ENCODE measurements at places on chromosomes 2 and 18. TPM values are rescaled to one million over a fixed set of nuclear protein-coding genes. Genes with fewer than 3 reads are reported as not detected.

- no peak for DNase-seq
Measured at GRCh38 chr18:40855661-40856060, 1099.4 kb upstream of the PIK3C3 start.

DNA sequence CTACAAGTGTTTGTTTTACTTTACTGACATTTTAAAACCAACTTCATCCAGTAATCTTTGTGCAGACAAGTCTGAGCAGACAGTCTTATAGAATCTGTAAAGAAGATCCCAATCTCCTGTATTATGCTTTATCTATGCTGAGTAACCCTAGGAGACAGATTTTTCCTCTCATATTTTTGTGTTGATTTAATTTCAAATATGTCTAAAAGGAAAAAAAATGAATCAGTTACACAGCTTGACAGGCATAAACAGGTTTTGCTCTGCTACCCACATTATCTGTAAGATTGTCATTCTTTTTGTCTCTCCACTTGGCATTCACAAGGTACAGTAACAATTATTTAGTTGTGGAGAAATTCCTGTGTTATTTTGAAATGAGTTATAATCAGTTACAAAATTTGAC lies 415.0 kb downstream of the NYAP2 start:
- no peak for DNase-seq

DNA sequence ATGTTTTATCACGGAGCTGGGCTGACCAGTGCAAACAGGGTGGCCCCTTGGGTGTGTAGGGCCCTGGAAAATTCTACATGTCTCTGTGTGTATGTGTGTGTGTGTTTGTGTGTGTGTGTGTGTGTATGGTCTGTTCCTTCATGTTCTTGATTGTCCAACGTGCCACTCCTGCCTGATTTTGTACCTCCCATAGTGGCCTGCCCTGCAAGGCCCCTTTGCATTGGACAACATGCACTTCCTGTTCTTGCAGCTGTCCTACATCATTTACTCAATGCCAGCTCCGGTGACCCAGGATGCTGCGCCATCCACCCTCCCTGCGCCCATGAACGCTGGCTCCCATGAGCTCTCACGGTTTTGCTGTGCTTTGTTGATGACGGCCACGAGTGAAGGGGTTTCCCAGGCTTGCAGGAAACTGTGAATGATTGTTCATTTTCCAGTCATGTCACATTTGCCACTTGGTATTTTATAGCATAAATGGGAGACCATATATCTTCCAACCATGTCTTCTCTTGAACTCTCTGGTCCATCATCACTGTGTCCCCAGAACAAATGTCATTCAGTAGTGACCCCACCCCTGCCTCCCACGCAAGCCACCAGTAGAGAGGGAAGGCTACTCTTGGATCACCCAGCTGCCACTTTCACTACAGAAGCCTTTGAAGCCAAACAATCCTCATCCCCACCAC lies 69.7 kb upstream of the NCK2 start:
- DNase-seq, result no peak

DNA sequence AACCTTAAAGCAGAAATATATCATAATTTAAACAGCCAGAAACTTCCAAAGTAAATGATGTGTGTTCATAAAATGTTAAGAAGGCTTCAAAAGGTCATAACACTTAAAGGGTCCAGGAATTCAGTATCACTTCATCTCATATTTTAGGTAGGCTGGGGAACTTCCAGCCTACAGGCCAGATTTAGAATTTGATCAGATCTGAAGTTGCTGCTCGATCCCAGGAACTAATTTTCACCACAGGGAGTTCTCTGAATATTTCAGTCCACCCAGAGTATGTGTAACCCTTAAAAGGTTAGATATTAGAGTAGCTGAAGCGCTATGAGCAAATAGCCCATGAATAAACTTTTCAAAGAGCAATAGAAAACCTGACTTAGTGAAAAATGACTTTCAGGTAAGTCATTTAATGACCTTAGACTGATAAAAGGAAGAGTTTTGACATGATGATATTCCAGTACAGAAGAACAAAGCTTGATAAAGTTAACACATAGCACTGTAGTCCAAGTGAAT lies 1.7 kb downstream of the WIPF1 start:
- DNase-seq, result no peak

Gene ZNF892
- 4.3 TPM for total RNA-seq

- no peak for DNase-seq
Measured at GRCh38 chr2:159456500-159457426, 159.6 kb downstream of the BAZ2B start.

Gene TDRD15
- total RNA-seq, result 0.06 TPM

DNA sequence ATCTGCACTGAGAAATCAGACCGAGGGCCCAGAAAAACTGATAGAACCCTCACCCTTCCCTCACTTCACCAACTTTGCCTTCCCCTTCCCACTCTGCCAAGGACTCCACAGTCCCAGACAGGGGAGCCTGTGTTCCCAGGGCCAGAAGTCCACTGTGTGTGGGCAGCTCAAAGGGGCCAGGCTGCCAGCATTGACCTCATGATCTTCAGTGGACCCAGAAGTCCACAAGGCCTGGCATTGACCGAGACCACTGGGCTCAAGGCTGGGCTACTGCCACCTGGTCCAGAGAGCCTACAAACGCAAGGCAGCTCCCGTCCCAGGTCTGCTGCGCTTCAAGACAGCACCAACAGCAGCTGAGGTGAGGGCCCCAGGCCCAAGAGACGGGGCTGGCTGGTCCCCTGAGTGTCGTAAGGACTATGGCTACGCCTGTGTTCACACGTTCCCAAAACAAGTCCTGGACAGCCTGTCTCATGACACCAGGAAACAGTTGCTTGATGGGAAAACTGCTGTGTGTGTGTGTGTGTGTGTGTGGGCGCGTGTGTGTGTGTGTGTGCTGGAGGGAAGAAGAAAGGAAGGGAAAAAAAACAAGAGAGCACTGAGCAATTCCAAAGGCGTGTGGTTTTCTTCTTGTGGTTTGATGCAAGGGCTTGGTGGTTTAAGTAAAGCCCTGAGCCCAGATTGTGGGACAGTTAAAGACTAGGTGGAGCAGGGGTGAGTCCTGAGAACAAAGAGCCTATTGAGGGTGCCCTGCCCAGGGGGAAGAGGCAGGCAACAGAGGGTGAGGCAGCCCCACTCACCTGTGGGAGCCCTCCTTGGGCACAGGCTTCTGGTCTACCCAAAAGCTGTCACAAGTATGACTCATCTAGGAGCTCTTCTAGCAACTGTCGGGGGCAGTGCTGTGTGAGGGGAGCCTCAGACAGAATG lies 46.6 kb upstream of the ZBTB7C start:
- peak; percentile 48 for DNase-seq

DNA sequence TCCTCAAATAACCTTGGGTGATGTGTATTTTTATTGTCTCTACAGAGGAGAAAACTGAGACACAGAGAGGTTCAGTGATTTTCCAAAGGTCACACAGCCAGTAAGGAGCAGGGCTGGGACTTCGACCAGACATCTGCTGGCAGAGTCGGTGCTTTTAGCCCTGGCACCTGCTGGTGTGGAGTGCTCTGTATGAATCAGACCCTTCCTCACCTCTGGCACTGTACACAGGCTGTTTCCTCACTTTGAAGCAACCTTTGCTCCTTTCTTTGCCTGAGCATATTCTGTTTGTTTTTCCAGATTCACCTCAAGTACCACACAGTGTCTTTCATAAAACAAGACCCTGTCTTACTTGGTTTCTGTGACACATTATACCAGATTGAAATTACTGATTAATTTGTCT lies 107.9 kb downstream of the DPP10 start:
- no peak for DNase-seq

Gene OXER1
- total RNA-seq, result 2.2 TPM

Gene UGT1A3
- total RNA-seq, result not detected

GRCh38 chr2:205934443-205934842 lies 151.5 kb downstream of the INO80D start:
- no peak for DNase-seq

DNA sequence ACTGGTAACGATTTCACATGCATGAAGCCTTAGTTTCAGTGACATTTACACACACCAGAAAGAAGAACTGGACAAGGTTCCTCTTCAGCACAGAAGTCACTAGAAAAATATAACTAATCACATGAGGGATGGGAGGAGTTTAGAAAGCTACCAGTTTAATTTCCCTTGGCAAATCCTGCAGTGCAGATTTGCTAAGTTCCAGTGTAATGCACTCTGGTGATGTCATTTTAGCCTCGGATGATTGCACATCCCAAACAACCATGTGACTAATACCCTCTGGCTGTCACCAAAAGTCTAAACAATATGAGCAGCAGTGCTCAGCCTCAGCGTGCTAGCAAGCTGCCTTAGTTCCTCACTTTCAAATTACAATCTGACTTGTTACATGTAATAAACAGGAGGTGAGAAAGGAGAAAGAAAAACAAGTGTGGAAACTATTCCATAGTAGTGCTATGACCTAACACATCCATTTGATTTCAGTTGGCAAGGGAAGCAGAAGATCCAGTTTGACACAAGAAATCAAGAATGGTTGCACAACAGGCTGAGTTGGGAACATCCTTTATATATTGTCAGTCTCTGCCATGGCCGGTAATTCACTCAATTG lies 35.3 kb upstream of the PPP1CB start:
- DNase-seq, result no peak

GRCh38 chr2:120526997-120527945 lies 181.3 kb downstream of the INHBB start:
- DNase-seq, result no peak

DNA sequence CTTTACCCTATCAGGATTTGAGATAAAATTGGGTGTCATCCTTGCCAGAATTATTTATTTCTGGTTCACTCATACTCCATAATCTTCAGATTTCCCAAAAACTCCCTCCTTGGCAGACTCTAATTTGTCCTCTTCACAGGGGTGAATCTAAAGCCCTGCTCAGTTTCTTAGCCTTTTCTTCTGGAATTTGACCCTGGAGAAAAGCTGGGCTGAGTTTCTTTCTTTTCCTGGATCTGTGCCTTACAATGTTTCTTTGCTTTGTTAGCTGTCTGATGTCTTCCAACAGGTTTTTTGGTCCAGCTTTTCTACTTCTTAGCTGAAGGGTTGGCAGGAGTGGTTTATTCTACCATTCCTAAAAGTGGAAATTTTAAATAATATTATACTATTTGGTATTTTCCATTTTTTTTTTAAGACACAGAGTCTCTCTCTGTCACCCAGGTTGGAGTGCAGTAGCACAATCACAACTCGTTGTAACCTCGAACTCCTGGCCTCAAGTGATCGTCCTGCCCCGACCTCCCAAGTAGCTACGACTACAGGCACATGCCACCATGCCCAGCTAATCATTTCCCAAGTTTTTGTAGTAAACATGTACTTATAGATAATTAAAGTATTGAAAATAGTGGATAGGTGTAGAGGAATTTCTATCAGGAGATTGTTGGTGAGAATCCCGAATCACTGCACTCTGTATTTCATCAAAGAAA lies 138.4 kb upstream of the TWIST2 start:
- DNase-seq, result no peak

Gene PLEKHM3
- total RNA-seq, result 18.9 TPM

DNA sequence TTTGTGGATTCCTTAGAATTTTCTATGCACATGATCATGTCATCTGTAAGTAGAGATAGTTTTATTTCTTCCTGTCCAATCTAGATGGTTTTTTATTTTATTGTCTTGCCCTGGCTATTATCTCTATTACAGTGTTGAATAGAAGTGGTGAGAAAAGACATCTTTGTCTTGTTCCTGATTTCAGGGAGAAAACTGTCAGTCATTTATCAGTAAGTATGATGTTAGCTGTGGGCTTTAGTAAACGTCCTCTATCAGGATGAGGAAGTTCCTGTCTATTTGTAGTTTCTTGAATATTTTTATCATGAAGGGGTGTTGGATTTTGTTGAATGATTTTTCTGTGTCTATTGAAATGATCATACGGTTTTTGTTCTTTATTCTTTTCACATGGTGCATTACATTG lies 5.3 kb downstream of the PLEKHH2 start:
- no peak for DNase-seq

Gene SCN9A
- total RNA-seq, result 15.2 TPM

DNA sequence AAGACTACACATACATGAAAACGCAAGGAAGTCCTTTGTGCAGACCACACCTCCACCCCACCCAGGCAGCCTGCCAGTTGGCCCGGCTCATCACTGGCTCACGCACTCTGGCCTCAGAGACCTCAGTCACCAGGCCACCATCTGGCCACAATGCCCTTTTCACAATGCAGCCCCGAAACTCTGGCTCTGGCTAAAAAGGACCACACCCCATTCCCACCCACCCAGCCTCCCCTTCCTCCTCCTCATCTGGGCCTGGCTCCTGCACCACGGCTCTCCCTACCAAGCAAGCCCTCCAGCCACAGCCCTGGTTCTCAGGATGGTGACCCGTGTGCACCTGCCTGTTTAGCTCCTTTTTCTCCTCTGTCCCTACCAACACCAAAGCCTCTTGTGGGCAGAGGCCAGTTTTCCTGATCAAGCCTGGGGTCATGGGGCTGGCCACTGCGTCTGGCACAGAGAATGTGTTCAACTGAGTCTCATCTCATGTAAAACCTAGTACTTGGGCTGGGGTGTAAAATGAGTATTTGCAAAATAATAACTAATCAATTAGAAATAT lies 7.4 kb downstream of the HDAC4 start:
- peak; percentile 63 for DNase-seq

GRCh38 chr18:9757827-9758621 lies 49.9 kb downstream of the RAB31 start:
- no peak for DNase-seq

- DNase-seq, result no peak
Measured at GRCh38 chr18:24462838-24463775, 2.7 kb downstream of the HRH4 start.

DNA sequence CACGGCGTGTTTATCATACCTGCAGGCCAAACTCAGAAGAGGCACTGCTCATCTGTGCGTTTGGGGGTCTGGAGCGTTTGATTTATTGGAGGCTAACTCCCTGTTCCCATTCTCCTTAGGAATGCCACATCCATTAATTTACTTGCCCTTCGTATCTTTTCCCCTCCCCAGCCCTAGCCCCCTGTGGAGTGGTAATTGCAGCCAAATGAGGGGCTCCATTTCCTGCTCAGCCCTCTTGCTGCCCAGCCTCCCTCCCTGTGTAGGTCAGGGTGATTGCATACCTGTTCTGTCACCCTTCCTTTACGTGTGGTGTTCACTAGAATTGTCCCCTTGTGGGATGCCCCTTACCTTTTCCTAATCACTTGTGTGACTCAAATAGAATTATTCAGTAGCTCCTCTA lies 120.4 kb downstream of the MAP3K20 start:
- no peak for DNase-seq

Gene DSG4
- not detected for total RNA-seq

DNA sequence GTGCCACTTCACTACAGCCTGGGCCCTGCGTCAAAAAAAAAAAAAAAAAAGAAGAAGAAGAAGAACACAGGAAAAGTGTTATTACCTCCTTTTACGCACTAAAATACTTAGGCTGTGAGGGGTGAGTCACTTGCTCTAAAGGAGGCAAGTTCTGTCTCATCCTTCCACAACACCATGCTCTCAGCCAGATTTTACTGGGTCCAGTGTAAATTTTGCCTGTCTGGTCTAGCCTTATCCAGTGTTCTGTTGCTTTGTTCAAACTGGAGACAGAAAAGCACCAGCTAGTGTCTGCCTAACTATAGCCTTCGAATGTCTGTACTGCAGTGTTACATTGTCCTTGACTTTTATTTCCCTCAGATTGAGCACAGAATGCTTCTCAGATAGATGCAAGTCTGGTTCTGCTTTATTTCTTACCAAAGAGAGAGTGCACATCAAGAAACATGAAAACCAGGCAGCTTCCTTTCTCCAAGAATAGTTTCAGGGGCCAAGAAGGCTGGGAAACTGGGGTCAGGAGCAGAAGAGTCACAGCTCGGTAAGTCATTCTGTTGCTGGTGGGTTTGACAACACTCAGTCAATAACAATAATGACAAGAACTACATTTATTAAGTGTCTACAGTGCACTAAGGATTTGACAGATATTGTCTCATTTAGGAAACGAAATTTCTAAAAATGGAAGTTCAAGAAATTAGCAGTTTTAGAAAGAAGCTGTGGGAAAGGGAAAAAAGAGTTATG lies 3.1 kb upstream of the MSGN1 start:
- no peak for DNase-seq
